ENCODE measurements at places on chromosomes 12 and 14. TPM values are rescaled to one million over a fixed set of nuclear protein-coding genes. Genes with fewer than 3 reads are reported as not detected.
A peak's percentile ranks its signal among the peaks of the same experiment; 100 is the strongest.

- peak; percentile 19 for DNase-seq
Observed at GRCh38 chr14:81533212-81533535, 479 bp downstream of the SEL1L start.

- no peak for DNase-seq
Observed at GRCh38 chr12:54700301-54700700, 52.1 kb upstream of the DCD start.

DNA sequence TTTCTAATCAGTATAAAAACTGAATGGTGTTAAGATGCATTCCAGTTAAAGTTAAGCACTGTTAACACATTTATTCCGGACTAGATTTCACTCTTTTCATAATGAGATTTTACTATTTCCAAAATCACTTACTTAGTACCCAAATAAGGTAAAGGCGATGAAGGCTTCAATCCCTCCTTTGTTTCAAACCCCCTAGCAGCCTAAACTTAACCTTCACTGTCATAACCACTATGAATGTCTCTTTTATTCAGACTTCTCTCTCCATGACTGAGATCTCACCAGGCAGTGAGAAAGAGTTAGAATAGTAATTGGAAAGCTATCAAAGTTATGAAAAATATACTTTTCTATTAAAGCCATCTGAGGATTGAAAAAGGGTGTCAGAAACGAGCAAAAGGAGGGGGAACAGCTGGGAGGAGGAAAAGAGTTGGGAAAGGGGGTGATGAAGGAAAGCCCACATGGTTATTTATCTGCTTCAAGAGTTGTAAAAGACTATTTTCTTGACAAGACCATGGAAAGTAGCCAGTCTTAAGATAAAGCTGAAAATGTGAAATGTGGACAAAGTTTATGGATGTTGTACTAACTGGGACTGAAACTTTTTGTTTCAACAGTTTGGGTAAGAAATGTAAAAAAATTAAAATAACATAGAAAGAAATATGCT, 11.7 kb downstream of the EPS8 start:
- DNase-seq, result no peak

DNA sequence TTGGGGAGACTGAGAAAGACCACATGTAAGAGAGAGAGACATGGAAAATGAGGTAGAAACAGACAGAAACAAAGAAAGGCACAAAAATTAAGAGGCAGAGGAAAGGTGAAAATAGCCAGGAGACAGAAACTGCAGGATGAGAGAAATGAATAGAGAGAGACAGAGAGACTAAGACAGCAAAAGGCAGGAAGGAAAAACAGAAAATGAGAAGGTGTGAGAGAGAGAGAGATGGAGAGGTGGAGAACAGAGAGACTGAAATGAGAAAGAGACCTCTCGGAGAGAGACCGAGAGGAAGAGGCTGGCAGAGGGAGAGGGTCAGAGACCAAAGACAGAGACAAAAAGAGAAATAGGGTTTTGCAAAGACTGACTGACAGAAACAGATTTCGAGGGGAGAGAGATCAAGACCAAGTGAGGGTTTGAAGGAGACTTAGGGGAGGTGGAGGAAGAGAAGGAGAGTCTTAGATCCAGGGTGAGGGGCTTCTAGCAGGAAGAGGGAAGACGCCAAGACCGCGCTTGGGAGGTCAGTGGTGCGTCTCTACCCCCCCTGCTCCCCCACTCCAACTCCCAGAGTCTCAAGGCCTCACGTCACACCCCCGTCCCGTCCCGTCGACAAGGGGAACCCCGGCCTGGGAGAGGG, 1.1 kb upstream of the AQP5 start:
- no peak for DNase-seq

GRCh38 chr14:90514015-90514398, 117.2 kb downstream of the CALM1 start:
- no peak for DNase-seq

- DNase-seq, result no peak
Observed at GRCh38 chr12:93908264-93908663, 231.1 kb downstream of the CRADD start.

SLC35F4 gene
- total RNA-seq, result not detected

SERPINA10 gene
- total RNA-seq, result not detected

LALBA gene
- total RNA-seq, result not detected

CIROP gene
- not detected for total RNA-seq
